ENCODE measurements at places on chromosomes 2 and 18.

DNA sequence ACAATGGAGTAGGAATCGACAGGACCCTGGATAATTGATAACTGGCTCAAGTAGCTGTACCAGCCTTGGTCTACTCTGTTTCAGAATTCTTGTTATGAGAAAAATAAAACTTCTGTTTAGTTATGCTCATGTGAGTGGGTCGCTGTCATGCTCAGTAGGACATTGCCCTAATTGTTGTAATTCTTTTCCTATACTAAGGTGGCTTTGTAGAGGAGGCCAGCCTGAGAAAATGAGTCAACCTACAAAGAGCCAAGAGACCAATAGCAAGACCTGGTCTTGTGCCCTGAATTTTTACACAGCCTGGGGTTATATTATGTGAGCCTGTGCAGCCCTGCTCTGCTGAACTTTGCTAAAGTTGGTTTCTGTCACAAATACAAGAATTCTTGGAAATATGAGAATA lies 238.4 kb downstream of the MEIS1 start:
- no peak for DNase-seq

- no peak for DNase-seq
These were observed 215.2 kb downstream of the RAD51AP2 start for GRCh38 chr2:17303054-17303453.

DNA sequence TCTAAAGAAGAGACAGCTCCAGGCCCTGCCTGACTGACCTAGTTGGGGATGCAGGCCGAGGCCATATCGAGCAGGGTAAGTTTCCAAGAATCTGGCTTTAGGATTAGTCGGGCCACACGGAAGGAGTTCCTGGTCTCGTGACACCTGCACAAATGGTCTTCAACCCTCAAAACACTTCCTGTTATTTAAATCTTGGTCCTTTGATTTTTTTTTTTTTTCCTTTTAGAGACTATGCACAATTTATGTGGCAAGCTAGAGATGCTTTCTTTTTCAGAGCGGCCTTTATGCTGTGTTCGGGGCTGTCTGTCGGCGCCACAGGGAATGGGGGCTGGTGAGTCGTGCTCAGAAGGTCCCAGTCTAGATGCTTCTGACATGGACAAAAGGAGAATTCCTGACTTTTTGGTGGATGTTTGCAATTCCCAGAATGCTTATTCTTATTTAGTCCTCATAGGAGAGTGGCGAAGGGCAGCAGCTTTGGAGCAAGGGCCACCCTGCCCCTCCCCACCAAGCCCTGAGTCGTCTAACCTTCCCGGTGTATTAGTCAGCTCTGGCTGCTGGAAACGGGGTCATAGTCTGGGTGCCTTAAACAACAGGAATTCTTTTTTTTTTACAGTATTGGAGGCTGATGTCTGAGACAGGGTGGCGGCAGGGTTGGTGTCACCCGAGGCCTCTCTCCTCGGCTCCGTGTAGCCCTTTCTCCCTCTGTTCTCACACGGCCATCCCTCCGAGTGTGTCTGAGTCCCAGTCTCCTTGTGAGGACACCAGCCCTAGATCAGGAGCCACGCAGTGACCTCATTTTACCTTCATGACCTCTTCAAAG lies 27.4 kb downstream of the HPCAL1 start:
- peak; percentile 37 for DNase-seq

- no peak for DNase-seq
These were observed 42.9 kb upstream of the RFX8 start for GRCh38 chr2:101517758-101518271.

GRCh38 chr2:239919774-239920692 lies 105.1 kb downstream of the NDUFA10 start:
- DNase-seq: no peak

DNA sequence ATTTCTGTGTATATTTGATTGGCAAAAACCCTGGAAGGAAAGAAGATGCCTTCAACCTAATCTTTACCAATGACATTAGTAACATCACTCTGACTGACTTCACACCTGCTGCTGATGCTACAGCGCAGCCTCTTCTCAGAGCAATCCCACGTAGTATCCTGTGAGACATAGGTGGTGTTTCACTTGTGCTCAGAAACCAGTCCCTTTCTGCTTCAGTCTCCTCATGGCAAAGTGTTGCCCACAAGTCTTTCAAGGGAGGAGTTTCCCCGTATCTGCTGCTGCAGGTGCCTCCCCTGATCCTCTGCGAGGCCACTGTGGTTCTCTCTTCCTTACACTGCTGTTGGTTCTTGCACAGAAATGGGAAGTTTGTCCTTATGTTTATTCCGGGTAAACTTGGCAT lies 433.2 kb upstream of the TNP1 start:
- DNase-seq: no peak

- DNase-seq: no peak
These were observed 98.7 kb downstream of the BCL2 start for GRCh38 chr18:63220903-63221302.

DNA sequence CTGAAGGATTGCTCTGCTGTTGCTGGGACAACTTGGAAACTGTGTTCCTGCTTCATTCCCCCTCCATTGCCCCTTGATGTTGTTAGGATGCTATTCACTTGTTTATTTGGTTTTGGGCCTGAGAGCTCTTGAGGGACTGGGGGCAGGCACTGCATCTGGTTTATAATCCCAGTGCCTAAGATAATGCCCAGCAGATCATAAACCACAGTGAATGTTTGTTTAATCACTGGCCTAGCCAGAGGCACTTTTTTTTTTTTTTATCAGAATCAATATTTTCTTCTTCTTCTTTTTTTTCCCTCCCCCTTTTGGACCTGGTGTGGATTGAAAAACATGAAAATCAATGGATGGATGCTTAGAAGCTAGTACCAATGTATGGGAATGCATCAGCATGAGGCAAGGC lies 38.1 kb downstream of the KCNS3 start:
- no peak for DNase-seq
